ENCODE measurements at places on chromosomes 7 and 10.

- peak; percentile 84 for DNase-seq
These were observed 5.0 kb upstream of the TNRC18 start for GRCh38 chr7:5428478-5429252.

DNA sequence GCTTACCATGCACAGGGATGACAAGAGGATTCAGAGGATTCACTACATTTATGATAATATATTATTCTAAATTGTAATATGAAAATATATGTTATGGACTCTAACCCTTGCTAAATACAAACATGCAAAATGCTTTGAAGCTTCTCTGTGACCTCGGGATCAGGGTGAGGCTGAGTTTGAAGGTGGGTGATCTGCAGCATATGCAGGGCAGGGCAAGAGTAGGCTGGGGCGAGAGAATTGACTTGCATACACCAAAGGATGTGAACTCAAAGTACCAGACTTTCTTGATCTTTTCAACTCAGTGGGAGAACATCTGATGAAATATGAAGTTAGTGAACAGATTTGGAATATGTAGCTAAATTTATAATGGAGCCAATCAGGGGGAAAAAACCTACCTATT is 57.0 kb downstream of the GPR158 start:
- no peak for DNase-seq

DNA sequence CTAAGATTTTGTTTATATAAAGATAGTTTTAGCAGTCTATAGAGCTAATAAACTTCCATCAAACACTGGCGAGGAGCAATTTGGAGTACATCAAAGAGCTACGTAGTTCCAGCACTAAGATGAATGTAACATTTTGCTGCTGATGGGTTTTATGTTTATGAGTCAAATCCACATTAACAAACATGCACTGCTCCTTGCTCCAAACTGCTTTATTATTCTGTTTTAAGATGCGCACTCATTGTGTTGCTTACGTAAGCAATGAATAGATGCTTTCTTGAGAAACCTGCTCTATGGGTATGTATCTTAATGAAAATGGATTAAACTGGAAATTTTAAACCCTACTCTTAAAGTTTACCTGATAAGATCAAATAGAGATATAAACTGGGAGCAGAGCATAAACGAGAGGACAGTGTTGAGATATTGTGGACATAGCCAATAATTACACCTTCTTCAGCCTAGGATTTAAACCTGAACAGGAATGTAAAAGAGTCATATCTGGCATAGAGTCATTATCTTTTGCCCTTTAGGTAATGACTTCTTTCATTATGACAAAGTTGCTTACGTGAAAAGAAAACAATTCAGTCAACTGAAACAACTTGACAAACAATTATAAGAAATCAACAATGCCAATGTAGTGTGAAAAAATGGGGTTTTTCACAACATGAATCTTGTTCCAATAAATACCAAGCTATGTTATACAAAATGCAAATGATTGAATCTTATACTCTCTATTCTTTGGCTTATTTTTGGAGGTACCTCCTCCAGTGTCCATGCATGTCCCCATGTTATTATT is 153.5 kb upstream of the MTPN start:
- no peak for DNase-seq

DNA sequence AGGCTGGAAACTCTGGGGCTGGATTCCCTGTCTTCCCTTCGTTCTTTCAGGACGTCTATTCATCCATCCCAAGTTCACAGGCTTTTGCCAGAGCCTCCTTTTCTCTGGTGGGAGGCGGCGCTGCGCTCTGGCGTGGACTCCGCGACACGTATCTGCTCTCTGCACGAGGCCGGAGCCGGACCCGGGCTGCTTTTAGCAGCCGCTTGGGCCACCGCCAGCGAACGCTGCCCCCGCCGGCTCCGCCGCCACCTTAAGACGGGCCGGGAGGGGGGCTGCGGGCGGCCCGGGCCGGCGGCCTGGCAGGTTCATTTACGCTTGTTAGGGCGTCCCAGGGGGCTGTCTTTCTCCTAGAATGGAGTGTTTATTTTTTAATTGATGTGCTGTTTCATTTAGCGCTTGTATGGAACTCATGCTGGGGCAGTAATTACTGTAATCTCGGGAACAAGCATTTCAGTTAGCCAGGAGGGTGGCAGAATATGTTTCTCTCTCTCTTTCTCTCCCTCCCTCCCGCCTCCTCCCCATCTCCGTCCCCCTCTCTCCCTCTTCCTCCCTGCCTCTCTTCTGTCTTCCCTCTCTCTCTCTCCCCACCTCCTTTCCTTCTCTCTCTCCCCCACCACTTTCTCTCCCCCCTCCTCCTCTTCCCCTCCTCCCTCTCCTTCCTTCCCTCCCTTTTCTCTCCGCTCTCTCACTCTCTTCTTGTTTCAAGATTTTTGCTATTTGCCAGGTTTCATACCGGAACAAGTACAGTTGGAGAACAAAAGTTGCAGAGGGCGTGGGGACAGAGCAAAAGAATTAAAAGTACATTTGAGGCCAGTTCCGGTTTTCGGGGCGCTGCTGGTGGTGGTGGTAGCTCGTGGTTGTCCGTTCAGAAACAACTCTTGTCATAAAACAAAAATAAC is 1.3 kb upstream of the FZD8 start:
- peak; percentile 93 for DNase-seq

GRCh38 chr10:126650161-126650560 is 20.3 kb downstream of the C10orf90 start:
- no peak for DNase-seq

- DNase-seq: no peak
These were observed 15.0 kb upstream of the ZFAND2A start for GRCh38 chr7:1174881-1175596.

GRCh38 chr7:74573512-74573911 is 84.0 kb upstream of the GTF2I start:
- DNase-seq: no peak

- DNase-seq: no peak
These were observed 144.0 kb upstream of the RET start for GRCh38 chr10:42932735-42933447.

Data from muscle of back (tissue), 13 donors.